ENCODE measurements at places on chromosomes 5 and 9. TPM values are rescaled to one million over a fixed set of nuclear protein-coding genes. Genes with fewer than 3 reads are reported as not detected.
A peak's percentile ranks its signal among the peaks of the same experiment; 100 is the strongest.

PRELID2 gene
- total RNA-seq, result 7.7 TPM

PCDHB6 gene
- not detected for total RNA-seq

C5orf63 gene
- 12.3 TPM for total RNA-seq

- no peak for ATAC-seq
These were observed 24.7 kb downstream of the DAP start for GRCh38 chr5:10736354-10736753.

DNA sequence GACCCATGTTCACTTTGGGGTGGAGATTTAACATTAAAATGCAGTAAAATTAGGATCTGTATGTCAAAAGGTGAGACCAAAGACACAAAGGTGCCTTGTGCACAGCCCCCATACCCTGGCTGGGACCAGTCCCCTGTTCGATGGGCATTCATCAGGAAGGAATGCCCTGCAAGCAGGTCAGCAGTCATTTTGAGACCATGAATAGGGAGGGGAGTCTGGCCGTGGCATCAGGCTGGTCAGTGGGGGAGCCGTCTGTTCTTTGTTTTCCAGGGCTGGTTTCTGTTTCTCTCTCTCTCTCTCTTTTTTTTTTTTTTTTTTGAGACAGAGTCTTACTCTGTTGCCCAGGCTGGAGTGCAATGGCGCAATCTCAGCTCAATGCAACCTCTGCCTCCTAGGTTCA lies 68.9 kb upstream of the GOLM1 start:
- no peak for ATAC-seq

DNA sequence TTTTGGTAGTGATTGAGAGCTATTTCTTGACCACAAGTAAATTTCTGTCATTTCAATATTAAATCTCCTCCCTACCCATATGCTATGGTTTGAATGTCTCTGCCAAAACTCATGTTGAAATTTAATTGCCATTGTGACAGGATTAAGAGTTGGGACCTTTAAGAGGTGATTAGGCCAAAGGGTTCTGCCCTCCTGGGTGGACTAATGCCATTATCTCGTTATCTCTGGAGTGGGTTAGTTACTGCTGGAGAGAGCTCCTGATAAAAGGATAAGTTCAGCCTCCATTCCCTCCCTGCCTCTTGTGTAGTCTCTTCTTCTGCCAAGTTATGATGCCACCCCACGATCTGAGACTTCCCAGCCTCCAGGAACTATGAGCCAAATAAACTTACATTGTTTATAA lies 3.6 kb upstream of the DRD1 start:
- ATAC-seq, result no peak

DNA sequence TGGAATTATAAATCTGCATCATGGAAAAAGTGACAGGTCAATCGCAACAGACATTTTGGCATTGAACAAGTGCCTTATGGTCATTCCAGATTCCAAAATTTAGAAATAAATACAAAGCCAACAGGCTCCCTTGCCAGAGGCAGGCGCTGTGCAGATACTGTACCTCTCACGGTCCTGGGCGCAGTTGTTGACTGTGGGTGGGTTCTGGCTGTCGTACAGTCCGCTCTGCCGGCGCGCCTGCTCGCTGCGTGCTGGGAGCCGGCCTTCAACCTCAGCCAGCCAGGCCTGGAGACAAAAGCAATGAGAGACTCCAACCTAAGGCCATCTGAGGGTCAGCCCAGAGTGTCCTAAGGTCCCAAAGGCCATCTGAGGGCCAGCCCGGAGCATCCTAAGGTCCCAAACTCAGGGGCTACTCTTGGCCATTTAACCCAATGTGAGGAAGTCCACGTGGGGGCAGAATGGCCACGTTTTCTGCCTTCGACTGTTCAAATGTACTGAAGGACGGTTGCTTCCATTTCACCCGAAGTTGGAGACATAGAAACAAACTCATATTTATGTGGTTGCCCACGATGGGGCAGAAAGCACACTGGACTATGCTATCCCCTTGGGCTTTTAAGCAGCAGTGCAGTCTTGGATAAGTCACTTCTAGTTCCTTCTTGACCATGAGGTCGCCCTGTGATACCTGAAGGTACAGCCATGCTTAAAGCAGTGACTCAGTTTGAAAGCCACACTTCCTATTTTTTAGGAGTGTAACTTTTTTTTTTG lies 65.2 kb downstream of the USP20 start:
- ATAC-seq, result peak; percentile 64

GRCh38 chr9:128635266-128636023 lies 21.2 kb downstream of the DYNC2I2 start:
- peak; percentile 14 for ATAC-seq

GRCh38 chr9:1005043-1005667 lies 28.7 kb downstream of the DMRT3 start:
- ATAC-seq, result peak; percentile 35

- no peak for ATAC-seq
These were observed 197.4 kb downstream of the GAS1 start for GRCh38 chr9:86749894-86750255.

DNA sequence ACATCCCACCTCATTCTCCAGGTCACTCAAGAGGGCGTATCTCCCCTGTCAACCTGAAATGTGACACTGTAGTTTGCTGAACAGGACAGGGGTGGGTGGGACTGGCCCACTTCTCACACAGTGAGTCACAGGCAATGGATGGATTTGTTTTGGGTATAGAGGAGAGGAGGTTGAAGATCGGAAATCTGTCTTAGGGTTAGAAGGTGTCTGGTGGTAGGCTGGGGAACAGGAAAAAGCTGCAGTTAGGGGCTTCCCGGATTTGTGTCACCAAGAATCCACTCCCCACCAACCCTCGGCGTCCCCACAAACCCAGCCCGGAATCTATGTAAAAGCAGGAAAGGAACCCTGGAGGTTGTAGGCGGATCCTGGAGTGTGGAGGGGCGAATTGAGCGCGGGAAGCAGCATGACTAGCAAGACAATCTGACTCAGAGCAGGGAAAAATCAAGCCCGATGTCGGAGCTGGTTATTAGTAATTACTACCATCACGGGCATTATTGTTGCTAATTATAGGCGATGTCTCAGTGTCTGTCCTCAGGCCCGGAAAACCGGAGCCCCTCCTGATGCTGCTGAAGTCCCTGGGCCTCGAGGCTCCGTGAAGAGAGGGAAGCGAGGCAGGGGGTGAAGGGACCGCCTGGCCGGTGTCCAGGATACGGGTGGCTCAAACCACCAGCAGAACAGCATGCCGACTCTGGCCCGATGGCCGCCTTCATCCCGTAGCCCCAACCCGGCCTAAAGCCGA lies 1.7 kb upstream of the IRX1 start:
- no peak for ATAC-seq

- ATAC-seq, result no peak
These were observed 83.7 kb upstream of the ORM1 start for GRCh38 chr9:114238891-114239875.

All from activated T-helper 17 cell treated with anti-CD3 and anti-CD28 coated beads, Interleukin-2, amount 50 U/mL, for 72 hours (primary cell).